ENCODE measurements at places on chromosomes 3 and 15. TPM values are rescaled to one million over a fixed set of nuclear protein-coding genes. Genes with fewer than 3 reads are reported as not detected.

TBC1D5 gene
- total RNA-seq, result 78.4 TPM

CCR4 gene
- total RNA-seq, result 52.9 TPM

DUOXA2 gene
- total RNA-seq, result not detected

CD200R1 gene
- 5.1 TPM for total RNA-seq

SLC12A6 gene
- 87.5 TPM for total RNA-seq

SERINC4 gene
- total RNA-seq, result not detected

VPS13C gene
- 162 TPM for total RNA-seq

RPL35A gene
- total RNA-seq, result 997 TPM

UQCC5 gene
- 1.2 TPM for total RNA-seq

MORC1 gene
- total RNA-seq, result 0.84 TPM

THPO gene
- not detected for total RNA-seq

GNL3 gene
- 110 TPM for total RNA-seq

Data from mononuclear cell (primary cell).